ENCODE measurements at places on chromosomes 2 and 18.

- no peak for DNase-seq
Measured at GRCh38 chr18:45197526-45197970, 417.7 kb upstream of the SLC14A2 start.

- DNase-seq: no peak
Measured at GRCh38 chr2:189798312-189799029, 14.2 kb downstream of the PMS1 start.

DNA sequence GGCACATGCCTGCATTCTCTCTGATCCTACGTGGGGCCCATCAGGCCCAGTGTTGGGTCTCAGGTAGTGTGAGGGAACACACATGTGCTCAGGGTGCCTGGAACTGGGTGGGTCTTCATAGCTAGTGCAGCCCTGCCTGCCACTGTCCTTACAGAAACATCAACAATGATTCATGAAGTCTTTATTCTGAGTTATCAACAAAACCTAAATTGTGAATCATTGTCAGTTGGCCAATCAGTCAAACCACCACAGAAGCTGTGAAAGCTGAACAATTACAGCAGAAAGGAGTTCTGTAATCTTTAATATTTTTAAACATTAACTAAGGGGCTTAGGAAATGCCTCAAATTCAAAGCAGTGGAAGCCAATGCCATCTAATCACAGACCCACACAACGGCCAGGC, 82.8 kb upstream of the ZNF521 start:
- no peak for DNase-seq

- no peak for DNase-seq
Measured at GRCh38 chr18:35143622-35144596, 96.9 kb upstream of the ZNF397 start.

- no peak for DNase-seq
Measured at GRCh38 chr2:163580757-163581156, 155.1 kb downstream of the FIGN start.

DNA sequence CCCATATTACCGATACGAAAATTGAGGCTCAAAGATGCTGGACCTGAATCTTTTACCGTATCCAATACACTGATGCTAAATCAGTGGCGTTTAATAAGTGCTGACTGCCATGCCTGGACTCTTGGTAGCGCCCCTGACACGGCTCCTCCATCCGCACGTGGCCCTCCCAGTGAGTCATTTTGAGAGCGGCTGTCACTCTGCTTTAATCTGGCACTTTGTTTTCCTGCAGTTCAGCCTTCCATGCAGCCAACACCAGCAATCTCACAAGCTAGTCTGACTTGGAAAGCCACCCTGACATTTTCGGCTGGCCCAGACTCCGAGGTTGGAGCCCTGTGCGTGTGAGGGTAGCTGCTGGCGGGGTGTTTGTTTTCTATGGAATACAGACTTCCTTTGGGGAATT, 155.1 kb upstream of the LMAN1 start:
- DNase-seq: no peak

DNA sequence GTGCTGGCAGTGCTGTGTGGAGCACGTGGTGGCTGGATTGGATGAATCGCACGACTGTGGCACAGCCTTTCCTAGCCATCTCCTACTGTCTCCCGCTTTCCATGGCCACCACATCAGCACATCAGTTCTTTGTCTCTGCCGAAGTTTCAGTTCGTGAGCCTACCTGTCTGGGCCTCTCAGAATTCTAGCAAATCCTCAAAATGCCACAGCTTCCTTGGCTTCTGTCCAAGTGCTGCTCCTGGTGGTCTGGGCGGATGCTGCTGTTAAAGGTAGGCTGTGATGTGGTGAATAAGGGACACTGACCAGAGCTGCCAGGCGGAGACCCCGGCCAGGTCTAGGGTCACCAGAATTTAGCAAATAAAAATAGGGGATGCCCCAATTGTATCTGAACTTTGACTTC, 237.4 kb downstream of the LPIN1 start:
- DNase-seq: no peak

DNA sequence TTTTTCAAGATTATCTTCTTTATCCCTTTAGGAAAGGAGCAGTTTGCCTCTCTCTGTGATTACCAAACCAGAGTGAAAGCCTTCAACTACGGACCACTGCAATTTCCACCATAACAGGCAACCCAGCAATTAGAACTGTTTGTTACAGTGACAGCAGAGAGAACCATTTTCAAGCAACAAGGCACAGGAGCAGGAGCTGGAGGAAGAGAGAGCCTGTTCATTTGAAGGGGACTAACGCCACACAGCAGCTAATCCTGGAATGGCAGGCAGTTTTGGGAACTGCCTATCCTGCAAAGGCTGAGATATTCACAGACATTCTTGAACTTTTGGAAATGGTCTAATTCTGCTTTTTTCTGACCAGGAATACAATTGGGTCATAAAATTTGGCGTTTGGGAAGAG, 1541.9 kb upstream of the PIK3C3 start:
- DNase-seq: no peak

GRCh38 chr2:219155054-219155644, 5.5 kb downstream of the NHEJ1 start:
- no peak for DNase-seq

DNA sequence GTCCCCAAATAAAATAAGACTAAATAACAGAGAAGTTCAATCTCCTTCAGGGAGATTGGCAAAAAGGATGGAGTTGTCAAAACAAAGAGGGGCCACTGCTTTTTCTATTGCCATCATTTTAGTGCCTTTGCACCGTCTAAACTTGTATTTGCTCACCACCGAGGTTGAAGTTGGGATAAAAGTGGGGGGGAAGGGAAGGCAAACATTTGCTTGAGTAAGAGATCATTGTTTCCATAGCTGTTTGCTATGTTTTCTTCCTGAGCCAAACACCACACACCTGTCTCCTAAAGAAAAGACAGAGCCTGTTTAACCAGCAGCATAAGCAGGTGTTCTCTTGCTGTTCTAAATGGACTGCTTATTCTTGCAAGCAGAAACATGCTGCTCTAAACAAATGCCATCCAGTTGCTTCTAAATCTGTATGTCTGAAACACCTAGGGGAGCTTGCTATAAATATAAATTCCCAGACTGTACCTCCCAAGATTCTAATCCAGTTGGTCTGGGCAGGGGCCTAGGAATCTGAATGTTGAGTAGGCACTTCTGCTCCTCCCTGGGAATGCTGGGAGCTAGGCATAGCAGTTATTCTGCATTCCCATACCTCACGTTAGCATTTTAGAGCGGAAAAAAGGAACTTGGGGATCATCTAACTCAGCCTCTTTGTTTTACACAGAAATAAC, 179.4 kb upstream of the ARL4C start:
- DNase-seq: no peak

GRCh38 chr2:63035169-63035568, 15.5 kb upstream of the OTX1 start:
- no peak for DNase-seq

DNA sequence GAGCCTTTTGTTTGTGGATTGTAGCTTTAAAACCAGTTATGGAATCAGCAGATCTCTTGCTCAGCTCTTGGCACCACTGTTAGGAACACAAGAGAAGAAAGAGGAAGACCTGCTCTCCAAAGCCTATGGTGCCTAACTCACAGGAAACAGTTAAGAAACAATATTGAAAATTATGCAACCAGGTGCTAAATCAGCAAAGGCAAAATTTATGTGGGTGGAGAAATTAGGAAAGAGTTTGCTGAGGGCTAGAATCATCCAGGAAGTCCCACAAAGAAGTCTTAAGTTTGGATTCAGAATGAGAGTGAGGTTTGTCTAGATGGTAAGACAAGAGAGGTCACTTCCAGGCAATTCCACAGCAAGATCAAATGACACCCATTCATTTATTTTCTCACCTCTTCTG, 49.4 kb downstream of the AOX1 start:
- DNase-seq: no peak

GRCh38 chr18:23545247-23545789, 41.0 kb downstream of the NPC1 start:
- no peak for DNase-seq
